ENCODE measurements at places on chromosomes 11 and 22.
A peak's percentile ranks its signal among the peaks of the same experiment; 100 is the strongest.

DNA sequence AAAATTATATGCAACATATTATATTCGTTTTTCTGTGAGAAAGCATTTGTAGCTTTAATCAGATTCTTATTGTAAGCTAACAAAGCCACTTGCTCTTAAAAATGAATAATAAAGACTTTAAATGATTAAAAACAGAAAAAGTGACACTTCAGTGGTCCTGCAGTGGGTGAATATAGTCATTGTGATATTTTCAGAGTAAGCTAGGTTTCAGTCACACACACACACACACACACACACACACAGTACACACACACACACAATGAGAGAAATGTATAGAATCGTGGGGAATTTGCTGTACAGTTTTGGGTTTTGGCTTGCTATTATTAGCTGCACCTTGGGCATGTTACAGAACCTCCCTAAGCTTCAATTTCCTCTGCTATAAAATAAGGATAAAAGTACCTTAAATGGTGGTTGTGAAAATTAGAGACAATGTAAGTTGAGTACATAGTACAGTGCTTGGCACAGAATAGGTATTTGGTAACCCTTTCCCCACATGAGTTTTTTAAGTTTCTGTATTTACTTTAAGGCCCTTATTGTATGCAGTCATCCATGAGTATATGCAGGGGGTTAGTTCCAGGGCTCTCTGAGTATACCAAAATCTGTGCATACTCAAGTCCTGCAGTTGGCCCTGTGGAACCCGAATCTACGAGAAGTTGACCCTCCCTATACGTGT is 39.8 kb downstream of the CSTPP1 start:
- no peak for DNase-seq

DNA sequence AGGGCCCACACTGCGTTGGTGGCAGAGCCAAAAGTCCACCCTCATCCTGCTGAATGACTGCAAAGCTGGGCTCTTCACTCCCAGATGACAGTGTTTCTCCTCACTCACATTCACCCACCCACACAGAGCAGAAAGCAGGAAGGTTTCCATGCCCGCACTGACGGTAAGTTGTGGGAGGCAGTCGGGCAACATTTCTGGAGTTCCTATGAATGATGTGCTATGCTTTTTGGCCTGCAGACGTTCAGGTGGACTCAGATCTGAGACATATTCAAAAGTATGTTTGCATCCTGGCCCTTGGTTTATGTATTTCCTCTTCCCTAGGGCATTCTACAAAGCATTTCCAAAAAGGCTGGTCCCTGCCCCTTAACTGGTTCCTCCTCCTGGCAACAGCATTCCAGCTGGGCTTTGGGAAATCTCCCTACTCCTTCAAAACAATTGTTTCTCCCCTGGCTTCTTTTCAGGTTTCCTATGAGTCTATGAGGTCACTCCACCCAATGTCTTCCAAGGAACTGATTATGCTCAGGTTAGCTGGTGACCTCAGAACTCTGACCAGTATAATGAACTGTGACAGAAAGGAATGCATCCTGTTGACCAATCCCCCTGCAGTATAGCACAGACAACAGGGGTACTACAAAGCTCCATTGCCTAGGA is 36.4 kb downstream of the PACSIN2 start:
- no peak for DNase-seq

DNA sequence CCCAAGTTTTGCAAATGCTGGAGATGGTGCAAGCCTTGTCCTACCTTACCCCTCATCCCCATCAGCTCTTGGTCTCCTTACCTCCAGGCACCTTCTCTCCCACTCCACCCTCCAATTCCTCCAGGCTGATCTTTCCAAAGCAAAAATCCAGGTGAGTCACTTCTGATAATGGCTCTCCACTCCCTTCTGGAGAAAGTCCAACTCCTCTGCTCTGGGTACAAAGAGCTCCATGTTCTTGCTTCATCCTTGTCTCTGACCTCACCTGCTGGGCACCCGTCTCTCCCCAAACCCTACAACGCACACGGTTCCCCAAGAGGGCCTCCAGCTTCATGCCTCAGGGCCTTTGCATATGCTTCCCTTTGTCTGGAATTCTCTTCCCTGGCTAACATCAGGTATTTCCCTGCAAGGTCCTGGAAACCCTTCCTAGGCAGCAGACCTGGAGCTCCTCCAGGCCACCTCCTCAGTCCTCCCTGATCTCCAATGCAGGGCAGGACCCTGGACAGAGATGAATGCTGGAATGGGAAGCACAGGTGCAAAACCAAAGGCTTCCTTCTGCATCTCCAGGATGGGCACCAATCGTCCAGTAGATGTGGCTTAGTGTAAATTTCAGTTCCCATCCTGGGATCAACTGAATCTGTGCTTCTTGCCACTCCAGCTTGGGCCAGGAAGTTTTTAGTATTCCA is 22.7 kb downstream of the IFT27 start:
- DNase-seq = no peak

DNA sequence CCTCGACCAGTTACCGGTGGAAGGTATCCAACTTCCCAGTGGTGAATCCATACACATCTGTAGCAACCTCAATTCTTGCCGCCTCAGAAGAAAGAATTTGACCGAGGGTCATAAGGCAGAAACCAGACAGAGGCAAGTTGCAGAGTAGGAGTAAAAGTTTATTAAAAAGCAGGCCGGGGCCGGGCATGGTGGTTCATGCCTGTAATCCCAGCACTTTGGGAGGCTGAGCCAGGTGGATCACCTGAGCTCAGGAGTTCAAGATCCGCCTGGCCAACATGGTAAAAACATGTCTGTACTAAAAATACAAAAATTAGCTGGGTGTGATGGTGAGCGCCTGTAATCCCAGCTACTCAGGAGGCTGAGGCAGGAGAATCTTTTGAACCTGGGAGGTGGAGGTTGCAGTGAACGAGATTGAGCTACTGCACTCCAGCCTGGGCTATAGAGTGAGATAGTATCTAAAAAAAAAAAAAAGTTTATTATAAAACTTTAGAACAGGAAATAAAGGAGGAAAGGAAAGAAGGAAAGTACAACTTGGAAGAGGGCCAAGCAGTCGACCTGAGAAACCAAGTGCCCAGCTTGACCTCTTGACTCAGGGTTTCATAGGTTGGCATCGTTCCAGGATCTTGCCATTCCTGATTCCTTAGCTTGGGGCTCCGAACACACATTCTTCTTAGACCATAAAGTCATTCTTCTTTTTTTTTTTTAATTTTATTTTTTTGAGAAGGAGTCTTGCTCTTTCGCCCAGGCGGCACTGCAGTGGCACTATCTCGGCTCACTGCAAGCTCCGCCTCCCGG is 27.8 kb downstream of the RGL4 start:
- peak; percentile 41 for DNase-seq

DNA sequence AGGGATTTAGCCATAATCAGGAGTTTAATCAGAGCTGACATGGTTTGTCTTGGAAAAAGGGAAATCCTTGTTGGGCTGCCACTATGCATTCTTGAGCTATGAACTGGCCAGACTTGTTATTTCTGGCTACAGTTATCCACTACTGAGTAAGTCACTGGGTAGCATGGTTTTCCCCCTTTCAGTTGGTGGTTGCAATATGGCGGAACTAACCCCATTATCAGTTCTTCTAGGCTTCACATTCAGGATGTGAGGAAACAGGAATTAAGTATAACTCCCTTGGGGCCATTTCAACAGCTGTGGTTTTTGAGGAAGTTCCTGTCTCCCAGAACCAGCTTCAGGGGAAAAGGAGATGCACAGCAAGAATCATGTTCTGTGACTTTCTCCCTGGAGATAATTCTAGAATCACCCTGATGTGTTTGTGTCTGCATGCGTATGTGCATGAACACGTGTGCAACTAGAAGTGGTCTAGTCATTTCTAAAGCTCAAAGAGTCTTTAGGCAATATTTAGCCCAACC is 103.0 kb upstream of the CD44 start:
- peak; percentile 77 for DNase-seq

DNA sequence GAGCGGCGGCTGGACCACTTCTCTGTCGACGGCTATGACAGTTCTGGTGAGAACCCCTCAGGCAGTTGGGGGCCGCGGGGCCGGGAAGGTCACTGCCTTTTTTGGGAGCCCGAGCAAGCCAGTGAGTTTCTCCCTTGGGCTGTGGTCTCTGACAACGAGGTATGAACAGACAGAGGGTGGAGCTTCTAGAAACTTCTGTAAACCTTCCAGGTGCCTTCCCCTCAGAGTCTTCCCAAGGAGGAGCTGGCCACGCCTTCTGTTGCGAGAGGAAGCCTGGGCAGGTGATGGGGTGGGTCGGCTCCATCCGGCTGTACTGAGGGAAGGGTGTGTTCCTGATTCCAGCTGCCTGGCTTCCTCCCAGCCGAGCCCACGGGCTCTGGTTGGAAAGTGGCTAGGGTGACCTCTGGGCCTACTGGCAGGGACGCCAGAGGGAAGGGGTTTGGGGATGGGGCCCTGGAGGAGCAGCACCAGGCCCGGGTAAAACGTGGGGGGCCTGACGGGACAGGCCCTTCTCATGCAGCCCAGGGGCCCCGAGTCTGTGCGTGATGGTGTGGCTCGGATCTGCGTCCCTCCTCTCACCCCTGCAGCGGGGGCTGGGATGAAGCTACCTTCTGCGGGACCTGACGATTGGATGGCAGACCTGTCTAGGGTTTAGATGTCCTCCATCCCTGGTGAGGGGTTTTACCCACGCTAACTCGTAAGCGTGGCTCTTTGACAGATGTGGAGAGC is 110.8 kb downstream of the KCNQ1OT1 start:
- DNase-seq = no peak

DNA sequence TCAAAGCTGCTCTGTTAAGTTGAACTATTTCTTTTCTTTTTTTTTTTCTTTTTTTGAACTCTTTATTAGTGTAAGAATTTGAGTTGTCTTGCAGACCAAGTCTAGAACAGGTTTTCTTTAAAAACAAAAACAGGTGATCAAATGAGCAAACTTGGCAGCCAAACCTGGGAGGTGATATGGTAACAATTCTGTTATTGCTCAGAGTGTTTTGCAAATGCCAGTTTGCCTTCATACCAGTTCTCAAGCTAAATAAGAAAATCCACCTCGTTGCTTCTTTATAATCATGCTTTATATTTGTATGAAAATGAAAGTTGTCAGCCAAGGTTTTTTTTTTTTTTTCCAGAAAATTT is 76.9 kb downstream of the DEPDC5 start:
- DNase-seq = no peak

DNA sequence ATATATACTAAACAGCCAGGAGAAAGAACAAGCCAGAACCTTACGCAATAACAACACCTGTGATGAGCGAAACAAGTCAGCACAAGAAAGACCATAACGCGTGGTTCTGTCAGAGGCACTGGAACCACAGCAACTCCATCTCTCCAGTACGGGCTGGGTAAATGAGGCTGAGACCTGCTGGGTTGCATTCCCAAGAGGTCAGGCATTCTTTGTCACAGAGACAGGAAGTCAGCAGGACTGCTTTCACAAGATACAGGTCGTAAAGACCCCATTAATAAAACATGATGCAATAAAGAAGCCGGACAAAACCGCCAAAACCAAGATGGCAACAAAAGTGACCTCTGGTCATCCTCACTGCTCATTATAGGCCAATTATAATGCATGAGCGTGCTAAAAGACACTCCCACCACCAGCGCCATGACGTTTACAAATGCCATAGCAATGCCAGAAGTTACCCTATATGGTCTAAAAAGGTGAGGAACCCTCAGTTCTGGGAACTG is 21.7 kb downstream of the TPST2 start:
- DNase-seq = no peak

Measured in epithelial cell of proximal tubule (primary cell).